CD8-positive, alpha-beta T cell (primary cell): ENCODE measurements at places on chromosomes 5 and 9.
A peak's percentile ranks its signal among the peaks of the same experiment; 100 is the strongest.

GRCh38 chr5:155004138-155004744 lies 9.3 kb upstream of the KIF4B start:
- DNase-seq, result no peak

DNA sequence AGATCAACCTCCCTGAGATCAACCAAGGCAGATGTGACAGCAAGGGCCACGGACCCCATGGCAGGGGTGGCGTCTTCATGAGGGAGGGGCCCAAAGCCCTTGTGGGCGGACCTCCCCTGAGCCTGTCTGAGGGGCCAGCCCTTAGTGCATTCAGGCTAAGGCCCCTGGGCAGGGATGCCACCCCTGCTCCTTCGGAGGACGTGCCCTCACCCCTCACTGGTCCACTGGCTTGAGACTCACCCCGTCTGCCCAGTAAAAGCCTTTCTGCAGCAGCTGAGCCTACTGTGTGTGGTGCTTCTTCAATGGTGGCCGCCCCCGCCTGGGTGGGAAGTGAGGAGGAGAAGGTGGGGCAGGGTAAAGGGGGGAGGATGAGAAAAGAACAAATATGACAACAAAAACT lies 8.3 kb downstream of the GPX3 start:
- DNase-seq, result no peak

GRCh38 chr5:133919148-133920136 lies 49.0 kb downstream of the C5orf15 start:
- no peak for DNase-seq

- DNase-seq, result peak; percentile 45
Observed at GRCh38 chr9:15837079-15837679, 284.3 kb downstream of the CCDC171 start.

DNA sequence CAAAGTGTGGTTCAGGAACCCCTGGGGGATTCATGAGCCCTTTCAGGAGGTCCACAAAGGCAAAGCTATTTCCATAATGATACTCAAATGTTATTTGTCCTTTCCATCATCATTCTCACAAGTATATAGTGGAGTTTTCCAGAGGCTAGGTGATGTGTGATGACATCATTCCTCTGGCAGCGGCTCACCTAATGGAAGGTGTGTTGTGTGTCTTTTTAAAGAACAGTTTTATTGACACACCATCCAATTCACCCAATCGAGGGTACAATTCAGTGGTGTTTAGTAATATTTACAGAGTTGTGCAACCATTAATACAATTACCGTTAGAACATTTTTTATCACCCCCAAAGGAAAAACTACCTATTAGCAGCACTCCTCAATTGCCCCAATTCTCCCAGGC lies 9.7 kb downstream of the NANS start:
- DNase-seq, result no peak

- DNase-seq, result no peak
Observed at GRCh38 chr9:15999422-16000339, 446.8 kb downstream of the CCDC171 start.

DNA sequence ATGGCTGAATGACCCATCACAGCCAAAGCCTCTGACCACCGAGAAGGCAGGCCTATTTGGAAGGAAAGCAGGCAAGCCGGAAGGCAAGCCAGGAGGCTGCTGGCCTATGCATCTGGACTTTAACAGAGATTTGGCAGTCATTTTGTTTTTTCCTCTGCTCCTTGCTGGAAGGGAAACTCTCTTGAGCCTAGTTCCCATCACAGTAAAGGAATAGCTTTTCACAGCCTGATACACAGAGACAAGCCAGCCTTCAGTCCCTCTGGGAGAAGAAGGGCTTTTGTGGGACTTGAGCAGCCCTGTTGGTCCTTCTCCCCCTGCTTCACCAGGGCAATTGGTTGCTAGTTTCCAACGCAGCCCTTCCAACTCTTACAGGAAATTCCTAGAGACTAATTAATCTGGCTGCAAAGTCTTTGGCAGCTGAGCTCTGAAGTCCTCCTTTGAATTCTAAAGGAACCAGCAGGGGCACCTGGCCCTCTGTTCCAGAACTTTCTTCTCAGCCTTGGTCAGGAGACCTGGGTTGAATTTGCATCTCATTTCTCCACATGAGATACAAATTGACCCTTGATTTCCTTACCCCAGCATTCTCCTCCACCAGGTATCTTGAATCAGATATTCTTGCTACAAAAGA lies 157.3 kb upstream of the EPB41L4A start:
- no peak for DNase-seq

DNA sequence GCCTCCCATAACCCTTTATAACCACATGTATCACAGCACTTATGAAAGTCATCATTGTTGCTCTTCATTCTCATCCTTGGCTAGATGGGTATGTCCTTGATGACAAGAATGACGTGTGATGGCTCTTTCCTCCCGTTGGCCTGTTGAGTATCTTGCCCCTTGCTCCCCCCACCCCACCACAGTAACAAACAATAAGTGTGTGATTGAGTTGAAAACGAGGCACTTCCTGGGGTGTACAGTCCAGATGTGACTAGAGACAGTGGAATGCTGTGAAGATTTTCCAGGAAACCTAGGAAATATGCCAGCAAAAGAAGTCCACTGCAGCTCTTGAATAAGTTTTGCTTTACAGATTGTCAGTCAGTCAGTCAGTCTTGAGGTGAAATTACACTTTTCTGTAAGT lies 262.5 kb downstream of the ELAVL2 start:
- no peak for DNase-seq

DNA sequence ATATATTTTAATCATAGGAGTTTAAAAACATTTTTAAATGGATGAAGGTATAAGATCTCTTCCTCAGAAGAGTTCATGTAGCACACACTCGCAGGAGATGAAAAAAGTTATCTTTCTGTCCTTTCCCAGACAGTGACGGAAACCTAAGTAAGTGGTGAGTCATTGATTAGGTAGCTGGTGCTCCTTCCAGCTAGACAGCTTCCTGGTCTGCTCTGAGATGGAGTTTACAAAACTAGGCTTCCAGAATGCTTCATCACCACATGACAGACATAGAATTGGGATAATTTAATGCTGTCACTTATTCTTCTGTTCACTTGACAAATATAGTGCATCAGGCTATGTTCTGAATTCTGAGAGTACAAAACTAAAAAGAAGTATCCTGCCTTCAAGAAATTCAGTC lies 2393.0 kb upstream of the C9orf72 start:
- no peak for DNase-seq

GRCh38 chr5:176540476-176540899 lies 3.3 kb upstream of the RNF44 start:
- DNase-seq, result no peak

- DNase-seq, result no peak
Observed at GRCh38 chr5:6674421-6674820, 38.8 kb upstream of the TENT4A start.

DNA sequence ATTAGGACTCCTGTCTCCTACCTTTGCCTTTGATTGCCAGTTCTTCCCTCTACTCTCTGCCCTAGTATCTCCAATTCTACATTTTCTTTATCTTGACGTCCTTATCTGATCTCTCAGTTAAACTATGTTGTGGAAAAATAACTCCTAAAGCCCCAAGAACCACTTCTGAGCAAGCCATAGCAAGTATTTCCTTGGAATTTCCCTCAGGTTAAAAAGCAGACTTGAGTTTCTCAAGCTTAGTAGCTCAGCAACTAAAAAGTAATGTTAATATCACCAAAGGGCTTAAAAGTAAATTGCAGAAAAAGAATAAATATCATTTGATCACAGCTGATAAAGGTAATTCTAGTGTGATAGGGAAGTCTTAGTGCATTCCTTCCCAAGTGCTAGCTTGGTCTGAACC lies 13.2 kb upstream of the HSPB3 start:
- no peak for DNase-seq

DNA sequence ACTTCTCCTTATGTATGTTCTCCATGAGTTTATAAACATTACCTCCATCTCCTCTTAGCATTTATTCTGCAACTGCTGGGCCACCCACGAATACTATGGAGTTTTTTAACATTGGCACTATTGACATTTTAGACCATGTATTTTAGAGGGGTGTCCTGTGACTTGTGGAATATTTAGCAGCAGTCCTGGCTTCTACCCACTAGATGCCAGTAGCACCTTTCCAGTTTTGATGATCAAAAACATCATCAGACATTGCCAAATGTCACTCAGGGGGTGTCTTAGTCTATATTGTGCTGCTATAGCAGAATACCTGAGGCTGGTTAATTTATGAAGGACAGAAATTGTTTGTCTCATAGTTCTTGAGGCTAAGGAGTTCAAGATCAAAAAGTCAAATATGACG lies 187.5 kb upstream of the RORB start:
- no peak for DNase-seq

GRCh38 chr5:157532022-157532421 lies 43.6 kb downstream of the ADAM19 start:
- DNase-seq, result no peak

DNA sequence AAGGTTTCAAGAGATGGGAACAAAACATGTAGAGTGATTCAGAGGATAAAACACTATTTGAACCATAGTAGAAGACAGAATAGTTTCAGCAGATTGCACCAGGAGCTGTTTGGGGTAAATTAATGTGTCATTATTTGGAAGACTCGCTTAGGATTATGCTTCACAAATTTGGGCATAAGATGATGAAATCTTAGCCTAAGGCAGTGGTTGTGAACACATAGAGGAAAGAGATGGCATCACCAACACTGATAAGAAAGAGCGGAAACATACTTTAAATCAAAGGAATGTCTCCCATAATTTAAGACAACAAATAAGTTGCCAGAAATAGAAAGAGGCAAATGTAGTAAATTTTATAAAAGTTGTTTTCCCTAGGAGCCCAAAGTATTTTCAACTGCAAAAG lies 66.1 kb upstream of the TBCA start:
- no peak for DNase-seq

DNA sequence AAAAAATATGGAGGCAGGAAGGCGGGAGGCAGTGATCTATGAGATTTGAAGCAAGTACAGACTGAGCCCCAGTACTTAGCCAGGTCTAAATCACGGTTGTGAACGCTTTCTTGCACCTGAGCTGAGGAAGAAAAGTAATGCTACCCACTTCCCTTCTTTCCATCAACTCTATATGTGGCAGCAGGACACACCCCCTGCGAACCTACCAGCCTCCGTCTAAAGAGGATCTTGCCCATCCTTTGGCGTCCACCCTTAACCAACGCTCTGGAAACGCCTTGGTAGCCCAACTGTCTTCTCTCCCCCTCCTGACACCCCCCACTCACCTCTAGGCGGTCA lies 545 bp downstream of the HMGCS1 start:
- no peak for DNase-seq

DNA sequence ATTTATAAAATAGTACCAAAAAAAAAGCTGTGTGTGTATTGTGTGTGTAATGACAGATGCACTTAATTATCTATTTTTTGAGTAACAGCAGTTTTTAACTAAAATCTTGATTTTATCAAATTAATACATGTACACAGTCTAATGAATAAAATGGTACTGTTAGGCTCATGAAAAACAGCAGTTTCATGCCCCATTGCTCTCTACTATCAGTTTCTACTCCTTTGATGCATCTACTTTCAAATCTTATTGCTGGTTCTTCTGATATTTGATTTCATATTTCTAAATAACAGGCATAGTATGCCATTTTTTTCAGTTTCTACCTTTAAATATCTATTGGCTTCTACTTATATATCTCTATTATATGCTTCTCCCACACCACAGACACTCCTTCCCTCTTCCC lies 117.4 kb downstream of the CCDC171 start:
- no peak for DNase-seq

DNA sequence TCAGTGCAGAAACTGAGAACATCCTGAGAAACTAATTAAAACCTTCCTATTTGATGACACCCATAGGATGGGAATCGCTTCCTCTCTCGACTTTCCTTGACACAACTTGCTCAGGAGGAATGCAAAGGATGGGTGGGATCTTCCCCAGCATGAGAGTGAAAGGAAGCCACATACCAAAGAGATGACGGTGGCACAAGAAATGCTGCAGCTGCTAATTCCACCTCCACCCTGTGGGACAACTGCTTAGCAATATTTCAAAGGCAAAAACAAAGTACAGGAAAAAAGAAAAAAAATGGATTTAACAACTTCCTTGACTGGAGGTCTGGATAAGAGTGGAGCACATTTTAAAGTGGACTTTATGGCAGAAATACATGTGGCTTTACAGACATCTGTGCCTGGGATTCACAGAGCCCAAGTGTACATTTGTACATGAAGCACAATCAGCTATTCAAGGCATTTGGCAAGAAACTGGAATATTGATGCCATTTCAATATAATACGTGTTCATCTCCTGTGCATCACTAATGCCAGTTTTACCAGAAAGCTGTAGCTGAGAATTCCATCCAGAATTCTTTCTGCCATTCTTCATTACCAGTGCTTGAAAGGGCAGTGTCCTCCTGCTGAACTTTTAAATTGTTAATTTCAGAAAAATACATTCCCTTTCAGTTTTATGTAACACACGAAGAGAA lies 359.2 kb upstream of the ACTBL2 start:
- DNase-seq, result no peak

DNA sequence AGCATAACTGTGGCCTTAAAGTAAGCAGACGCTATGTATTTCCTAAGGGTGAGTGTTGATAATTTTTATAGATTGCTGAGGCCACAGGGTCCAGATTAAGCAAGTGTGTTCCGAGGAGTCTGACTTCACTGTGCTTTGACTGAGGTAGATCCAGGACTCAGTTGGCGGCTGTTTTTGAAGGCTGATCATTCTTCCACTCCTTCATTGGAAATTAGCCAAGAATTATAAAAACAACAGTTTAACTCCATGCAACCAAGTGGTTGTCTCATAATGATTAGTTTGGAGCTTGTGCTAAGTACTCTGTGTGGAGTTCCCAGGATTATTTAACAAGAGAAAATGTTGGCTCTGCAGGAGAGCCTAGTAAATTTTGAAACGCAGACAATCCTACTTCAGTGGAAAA lies 19.1 kb downstream of the IQGAP2 start:
- DNase-seq, result no peak

- no peak for DNase-seq
Observed at GRCh38 chr5:112935675-112936074, 13.6 kb upstream of the REEP5 start.

DNA sequence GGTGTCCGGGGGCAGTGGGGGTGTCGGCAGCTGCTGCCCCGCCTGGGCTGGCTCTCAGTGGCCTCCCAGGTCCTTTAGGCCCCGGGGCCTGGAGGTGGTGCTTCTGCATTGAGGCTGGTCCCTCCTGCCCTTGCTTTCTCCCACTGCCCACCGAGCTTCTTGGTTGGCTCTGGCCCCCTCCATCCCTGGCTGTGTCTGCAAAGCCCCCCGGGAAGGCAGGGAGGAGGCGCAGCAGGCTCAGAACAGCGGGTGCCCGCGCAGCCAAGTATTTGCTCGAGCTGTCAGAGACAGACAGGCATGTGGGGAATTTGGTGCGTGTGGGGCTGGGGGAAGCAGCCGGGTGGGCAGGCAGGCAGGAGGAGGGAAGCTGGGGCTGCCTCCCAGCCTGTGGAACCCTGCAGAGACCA lies 11.5 kb downstream of the CXXC5 start:
- DNase-seq, result no peak

- no peak for DNase-seq
Observed at GRCh38 chr9:114207034-114207810, 51.9 kb downstream of the COL27A1 start.

- DNase-seq, result no peak
Observed at GRCh38 chr5:3324421-3325101, 271.1 kb upstream of the IRX1 start.

- no peak for DNase-seq
Observed at GRCh38 chr5:82640916-82641315, 362.8 kb upstream of the RPS23 start.
